AG09319 (cell line): ENCODE measurements at places on chromosomes 13 and 19.

DNA sequence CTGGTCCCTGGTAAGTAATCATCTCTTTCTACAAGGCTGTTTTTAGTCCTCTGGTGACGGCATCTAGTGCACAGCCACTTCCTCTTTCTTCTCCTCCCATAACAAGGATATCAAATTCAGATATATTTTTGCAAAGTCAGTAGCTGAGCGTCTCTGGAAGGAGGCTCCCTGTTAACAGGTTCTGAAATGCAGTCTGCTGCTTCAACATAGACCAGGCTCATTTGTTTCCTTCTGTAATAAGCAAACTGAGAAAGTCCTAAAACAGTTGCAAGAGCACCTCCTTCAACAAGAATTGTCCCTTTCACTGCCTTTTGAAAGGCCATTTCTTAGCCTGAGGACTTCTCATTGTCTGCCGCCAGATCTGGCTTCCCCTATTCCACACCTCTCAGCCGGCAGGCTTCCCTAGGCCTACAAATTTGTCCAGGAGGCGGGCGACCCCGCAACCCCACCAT lies 7.4 kb upstream of the ZSCAN5A start:
- DNase-seq = no peak

GRCh38 chr13:46160471-46161066 lies 21.4 kb downstream of the LCP1 start:
- peak; percentile 18 for DNase-seq

DNA sequence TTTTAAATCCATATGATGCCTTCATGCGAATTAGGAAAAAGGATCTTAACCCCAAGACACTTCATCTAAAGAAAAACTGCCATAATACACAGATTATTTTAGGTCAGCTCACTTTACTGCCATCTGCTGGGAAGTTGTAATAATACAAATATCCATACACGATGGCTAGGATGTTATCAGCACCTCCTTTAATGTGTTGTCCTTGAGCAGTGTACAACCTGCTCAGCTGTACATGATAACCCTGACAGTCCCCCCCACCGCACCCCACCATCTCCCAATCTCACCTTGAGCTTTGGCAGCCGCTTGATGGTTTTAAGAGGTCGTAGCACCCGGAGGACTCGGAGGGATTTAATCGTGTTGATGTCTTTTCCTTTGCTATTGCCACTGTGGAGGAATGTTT lies 112.2 kb downstream of the IER2 start:
- DNase-seq = no peak

GRCh38 chr13:42990291-42991232 lies 1.5 kb downstream of the EPSTI1 start:
- no peak for DNase-seq

DNA sequence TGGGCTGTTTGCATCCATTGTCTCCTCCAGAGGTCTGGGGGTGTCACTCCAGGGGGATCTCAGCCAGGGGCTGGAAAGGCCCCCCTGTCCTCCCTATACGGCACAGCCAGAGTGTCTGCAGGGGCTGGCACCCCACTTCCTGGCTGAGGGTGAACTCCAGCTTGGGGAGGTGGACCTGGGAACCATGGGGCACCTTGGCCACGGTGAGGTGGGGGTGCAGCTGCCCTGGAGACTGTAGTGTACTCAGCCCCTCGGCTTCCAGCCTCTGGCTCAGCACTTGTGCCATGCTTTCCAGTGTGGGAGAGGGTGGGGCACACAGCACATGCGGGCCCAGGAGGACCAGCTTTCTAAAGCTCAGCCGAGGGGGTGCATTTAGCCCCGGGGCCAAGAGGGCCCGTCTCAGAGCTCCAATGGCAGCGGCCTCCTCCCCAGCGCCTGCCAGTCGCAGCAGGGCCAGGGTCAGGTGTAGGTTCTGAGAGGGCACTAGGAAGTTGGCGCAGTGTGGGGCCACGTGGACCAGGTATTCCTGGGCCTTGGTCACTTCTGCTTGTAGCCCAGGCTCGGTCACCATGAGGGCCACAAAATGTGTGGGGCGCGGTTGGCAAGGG lies 1.4 kb downstream of the LENG9 start:
- DNase-seq = no peak

- DNase-seq = no peak
Measured at GRCh38 chr19:37845932-37846331, 60.5 kb downstream of the WDR87 start.

- no peak for DNase-seq
Measured at GRCh38 chr19:31510635-31511034, 161.4 kb upstream of the TSHZ3 start.

GRCh38 chr13:60924856-60925255 lies 490.8 kb downstream of the PCDH20 start:
- DNase-seq = no peak

GRCh38 chr19:1884719-1885334 lies 469 bp downstream of the ABHD17A start:
- no peak for DNase-seq

DNA sequence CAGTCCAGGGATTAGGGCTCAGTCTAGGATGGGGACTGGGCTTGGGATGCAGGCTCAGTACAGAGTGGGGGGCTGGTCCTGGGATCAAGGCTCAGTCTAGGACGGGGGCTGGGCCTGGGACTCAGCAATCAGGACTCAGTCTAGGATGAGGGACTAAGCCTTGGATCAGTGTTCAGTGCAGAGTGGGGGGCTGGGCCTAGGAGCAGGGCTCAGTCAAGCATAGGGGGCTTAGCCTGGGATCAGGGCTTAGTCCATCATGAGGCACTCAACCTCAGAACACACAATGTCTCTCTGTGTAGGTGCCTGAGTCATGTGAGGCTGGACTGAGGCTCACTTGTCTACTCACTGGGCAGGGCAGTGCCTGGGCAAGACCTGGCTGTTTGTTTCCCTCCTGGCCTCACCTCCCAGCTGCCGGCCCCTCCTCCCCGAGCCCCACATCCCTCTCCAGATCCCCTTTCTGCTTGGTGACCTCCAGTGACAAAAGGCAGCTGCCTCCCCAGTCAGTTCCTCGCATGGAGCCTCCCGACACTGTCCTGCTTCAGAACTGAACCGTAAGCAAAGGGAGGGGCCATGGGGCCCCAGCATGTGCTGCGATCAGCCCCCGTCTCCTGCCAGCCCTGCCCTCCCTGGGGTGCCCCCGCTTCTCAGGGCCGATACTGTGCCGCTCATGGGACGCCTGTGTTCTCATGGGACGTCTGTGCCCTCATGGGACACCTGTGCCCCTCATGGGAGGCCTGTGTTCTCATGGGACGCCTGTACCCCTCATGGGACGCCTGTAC lies 6.5 kb upstream of the S1PR4 start:
- DNase-seq = no peak

DNA sequence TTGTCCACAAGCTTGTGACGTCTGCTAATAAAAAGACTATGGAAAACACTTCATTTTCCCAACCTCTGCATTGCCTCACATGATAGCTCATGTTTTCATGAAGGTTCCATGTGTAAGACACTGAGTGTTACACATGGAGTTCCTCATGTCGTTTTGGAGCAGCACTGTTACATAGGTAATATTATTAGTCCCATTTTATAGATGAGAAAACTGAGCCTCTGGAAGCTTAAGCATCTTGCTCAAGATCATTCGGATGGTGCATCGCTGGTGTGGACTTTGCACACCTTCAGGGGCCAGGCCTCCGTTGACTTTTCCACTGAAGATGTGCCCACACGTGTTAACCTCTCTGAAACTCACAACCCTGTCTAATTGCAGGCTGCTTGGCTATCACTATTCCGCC lies 743.4 kb downstream of the UQCRFS1 start:
- no peak for DNase-seq

DNA sequence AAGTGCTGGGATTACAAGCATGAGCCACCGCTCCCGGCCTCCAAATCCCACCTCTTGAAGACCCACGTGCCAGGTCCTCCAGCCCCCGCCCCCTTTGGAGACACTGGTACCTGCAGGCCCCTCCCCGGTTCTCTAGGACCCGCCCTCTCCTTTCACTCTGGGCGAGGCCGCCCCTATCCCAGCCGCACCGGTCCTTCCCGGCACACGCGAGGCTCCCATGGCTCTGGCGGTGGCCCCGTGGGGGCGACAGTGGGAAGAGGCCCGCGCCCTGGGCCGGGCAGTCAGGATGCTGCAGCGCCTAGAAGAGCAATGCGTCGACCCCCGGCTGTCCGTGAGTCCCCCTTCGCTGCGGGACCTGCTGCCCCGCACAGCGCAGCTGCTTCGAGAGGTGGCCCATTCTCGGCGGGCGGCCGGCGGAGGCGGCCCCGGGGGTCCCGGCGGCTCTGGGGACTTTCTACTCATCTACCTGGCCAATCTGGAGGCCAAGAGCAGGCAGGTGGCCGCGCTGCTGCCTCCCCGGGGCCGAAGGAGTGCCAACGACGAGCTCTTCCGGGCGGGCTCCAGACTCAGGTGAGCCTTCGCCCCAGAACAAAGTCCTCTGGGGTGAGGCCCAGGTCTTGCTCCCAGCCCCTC lies at the start of gene CBLC:
Gene CBLC, plus strand, starts transcription at position 176 of the 633 bp plus-strand sequence. Its CDS starts 42 bp downstream, at position 218.
- no peak for DNase-seq

DNA sequence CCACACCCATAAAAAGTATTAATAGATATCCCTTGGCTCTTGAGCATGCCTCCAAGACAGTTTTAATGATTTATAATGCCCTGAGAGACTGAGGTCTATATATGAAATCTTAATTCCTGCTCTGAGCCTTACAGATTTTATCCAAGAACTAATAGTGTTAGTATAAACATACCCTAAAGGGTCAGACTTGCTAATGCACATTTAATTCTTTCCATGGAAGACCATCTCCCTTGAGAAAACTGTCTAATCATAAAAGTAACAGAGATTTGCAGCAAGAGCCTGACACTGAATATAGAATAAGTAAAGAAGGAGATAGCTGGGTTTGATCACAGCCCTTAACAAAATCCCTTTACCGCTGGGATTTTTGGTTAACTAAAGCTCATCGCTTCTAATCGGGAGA lies 650.8 kb upstream of the KLF12 start:
- no peak for DNase-seq

DNA sequence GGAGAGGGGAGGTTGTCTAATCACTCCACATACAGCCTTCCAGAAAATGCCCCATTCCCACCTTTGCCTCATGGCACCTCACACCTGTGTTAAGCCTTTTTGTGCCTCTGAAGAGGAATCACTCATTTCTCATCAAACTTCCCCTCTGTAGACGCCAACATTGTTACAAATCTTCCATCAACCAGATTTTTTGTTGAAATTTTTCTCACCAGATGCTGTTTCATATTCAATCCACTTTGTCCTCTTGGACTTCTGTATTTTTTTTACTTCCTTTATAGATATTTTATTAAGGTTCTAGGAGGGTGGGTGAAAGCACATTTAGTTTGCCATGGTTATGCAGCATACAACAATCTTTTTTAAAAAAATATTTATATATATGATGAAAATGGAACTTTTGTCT lies 74.0 kb downstream of the RUBCNL start:
- no peak for DNase-seq

- DNase-seq = no peak
Measured at GRCh38 chr13:105991622-105992277, 543.7 kb downstream of the EFNB2 start.

- no peak for DNase-seq
Measured at GRCh38 chr13:79211377-79211776, 194.7 kb downstream of the RBM26 start.

DNA sequence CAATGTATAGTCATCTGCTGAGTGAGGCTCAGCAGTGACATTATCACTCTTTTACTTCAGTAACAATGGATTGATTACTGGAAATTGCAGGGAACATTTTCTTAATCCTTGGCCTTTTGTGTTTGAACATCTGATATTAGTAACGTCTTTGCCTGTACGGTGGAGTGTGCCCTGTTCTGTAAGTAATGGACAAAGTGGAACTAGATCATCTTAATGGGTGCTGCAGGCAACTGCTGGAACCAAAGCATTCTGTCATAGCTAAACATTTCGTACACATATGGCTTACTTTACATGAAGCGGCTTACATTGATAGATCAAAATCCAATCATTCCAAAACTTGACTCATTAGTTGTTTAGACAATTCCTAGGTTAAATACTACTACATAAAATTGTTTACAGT lies 114.1 kb downstream of the MYO16 start:
- DNase-seq = no peak

DNA sequence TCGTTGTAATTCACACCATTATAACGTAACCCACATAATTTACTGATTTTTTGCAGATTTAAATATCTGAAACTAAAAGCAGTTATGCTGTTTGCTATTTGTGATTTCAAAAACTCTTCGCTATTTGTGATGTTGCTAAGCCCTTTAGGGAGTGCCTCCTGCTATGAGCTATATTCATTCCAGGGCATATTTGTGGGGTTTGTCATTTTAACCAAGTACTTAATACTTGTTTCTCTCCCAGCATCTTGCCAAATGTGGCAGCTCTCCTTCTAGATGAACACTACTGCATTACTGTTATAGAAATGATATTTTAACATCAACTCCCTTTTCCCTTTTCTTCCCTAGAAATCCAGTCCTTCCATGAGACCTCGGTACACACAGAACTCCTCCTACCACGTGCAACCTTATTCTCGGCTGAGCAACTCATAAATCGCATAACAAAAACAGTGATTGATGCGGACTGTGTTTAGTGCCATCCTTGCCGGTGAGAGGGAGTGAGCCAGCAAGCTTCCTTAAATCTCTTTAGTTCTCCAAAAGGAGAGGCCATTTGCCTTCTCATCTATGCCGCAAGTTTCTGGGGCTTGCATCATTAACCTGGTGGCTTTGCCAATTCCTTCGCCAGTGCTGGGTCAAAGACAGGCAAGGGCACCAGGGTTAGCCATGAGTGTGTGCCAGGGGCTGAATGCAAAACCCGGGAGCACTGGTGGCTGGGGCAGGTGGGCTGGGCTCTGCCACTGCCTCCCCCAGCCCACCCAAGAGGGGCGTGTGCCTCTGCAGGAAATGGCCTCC lies 33.4 kb downstream of the RFX2 start:
- DNase-seq = peak; percentile 87

GRCh38 chr19:44748426-44749254 lies at the start of gene BCL3:
TSS of gene BCL3 (plus strand) at chr19:44748708. CDS start at chr19:44748791, 83 bp downstream.
- DNase-seq = peak; percentile 58

- DNase-seq = no peak
Measured at GRCh38 chr19:5452594-5453565, 2.3 kb upstream of the ZNRF4 start.
